ENCODE measurements at places on chromosomes 7 and 10.

DNA sequence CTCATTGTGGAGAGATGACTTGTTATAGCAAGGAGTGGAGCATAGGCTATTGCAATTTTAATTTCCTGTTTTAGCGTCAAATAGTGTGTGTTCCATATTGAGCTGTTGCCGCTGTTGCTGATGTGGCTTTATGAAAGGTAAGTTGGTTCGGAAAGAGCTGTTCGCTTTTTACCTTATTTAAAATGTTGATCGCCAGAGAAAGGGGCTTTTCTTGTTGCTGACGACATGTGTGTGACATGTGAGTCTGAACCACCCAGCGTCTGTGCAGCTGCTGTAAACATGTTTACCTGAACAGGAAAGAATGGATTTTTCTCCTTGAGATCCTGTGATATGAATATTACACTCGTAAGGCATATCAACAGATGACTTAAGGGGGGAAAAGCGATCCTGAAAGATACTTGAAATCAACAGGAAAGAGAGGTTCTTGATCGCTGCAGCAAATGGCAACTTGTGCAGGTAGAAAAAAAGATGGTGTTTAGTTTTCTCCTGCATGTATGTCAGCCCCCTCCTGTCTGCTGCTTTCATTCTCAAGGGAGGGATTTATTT, 2.5 kb downstream of the ZEB1 start:
- no peak for DNase-seq

DNA sequence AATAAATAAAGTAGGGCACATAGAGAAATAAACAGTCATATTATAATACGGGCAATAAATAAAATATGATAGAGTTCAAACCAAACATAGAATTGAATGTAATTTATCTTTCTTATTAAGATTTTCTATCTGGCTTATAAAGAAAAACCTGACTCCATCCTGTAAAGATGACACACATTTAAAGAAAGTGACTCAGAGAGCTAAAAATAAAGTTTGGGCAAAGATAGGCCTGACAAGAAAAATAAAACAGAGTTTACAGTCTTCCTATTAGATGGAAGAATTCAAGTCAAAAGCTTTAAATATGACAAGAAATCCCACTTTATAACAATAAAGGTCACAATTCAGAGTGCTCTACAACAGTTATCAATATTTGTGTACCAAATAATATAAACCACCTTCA, 580.6 kb downstream of the PHTF2 start:
- no peak for DNase-seq

- no peak for DNase-seq
Measured at GRCh38 chr7:117706210-117706609, 167.0 kb downstream of the CTTNBP2 start.

DNA sequence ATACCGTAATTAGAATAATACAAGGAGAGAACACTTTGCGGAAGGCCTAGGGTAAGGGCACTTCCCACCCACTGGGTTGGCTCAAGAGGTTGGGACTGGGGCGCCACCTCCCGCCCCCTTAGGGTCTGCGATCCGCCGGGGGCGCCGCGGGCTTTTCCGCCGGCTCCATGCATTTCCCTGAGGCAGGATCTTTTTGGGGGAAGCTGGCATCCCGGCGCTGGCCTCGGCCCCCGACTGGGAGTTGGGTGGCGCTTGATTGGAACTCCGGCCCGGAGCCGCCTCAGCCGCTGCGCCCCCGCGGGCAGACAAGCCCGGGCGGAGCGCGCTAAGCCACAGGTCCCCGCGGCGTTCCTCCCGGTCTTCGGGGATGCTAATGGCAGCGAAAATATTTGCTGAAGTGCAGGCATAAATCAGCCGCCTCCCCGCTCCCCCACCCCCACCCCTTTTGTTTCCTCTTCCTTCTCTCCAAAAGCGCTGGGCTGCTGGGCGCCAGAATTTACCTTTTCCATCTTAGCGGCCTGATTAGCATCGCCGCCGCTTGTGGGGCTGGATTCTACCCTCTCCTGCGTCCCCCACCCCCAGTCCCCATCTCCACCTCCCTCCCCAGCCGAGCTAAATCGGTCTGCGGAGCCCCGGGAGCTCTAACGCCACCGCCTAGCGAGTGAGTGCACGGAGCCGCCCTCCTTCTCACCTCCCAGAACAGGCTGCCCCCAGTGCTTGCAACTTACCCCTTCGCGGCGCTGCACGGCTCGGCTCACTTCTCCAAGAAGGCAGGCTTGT, 5.1 kb downstream of the UNC5B start:
- no peak for DNase-seq

GRCh38 chr7:43220250-43220649, 107.8 kb downstream of the HECW1 start:
- DNase-seq: no peak

GRCh38 chr10:72133517-72133916, 45.2 kb upstream of the SPOCK2 start:
- no peak for DNase-seq

- DNase-seq: no peak
Measured at GRCh38 chr10:14500172-14500765, 169.5 kb upstream of the FRMD4A start.

DNA sequence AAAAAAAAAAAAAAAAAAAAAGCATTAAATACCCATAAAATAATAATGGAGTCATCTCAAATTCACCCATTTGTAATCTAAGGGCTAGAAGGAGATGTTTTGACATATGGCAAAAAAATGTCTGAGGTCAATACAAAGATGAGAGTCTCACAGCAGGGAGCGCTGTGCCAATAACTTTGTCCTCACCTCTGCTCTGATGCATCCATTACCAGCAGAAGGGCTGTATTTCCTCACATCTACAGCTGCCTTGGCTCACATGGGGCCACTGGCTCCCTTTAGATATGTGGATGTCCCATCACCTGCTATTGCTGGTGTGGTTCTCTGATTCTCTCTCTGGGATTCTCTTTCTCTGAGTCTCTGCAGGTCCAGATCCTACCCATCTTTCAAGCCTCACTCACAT, 90.3 kb upstream of the FAM133B start:
- DNase-seq: no peak

- DNase-seq: no peak
Measured at GRCh38 chr7:158477866-158478265, 109.8 kb downstream of the PTPRN2 start.

DNA sequence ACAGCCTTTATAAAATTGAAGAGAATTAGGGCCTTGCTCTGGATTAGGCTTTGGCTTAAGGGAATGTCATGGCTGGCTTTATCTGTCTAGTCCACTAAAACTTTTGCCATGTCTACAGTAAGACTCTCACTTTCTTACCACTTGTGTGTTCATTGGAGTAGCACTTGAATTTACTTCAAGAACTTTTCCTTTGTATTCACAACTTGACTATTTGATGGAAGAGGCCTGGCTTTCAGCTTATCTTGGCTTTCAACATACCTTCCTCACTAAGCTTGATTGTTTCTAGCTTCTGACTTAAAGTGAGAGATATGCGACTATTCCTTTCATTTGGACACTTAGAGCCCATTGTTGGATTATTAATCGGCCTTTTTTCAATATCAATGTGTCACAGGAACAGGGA, 96.1 kb downstream of the TPST1 start:
- DNase-seq: no peak

GRCh38 chr7:27860800-27861199, 120.8 kb downstream of the TAX1BP1 start:
- DNase-seq: no peak

GRCh38 chr10:59887972-59888640, 18.2 kb downstream of the CCDC6 start:
- no peak for DNase-seq

DNA sequence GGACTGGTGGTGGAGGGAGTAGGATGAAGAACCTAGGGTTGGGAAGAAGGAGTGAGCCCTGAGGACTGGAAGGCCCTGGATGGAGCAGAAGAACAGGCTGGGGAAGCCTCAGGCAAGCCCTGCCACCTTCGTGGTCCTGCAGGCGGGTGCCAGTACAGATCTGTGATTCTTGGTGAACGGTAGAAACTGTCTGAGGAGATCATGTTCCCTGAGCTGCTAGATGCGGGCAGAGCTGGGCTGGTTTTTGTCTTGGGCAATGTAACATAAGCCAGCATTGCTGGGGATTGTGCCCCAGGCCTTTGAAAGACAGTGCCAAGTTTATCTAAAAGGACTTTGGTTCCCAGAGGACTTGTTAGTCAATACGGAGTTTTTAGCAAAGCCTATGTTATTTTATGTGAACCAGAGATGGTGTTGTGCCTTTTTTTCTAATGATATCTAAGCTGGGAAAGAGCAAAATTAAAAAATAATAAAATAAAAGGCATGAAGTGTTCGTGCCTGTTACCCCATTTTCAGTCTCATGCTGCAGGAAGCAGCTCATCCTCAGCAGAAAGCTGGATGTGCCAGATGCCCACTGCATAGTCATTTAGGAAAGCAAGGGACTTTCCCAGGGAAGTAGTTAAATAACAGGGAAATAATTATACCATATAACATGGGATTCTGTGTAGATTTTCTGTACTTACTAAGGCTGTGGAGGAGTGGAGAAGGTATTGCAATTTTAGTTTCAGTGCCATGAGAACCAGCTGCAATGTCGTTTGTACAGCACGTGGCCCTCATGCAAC, 24.4 kb upstream of the FIGNL1 start:
- no peak for DNase-seq

- DNase-seq: no peak
Measured at GRCh38 chr7:157757211-157757610, 420.4 kb downstream of the DNAJB6 start.

DNA sequence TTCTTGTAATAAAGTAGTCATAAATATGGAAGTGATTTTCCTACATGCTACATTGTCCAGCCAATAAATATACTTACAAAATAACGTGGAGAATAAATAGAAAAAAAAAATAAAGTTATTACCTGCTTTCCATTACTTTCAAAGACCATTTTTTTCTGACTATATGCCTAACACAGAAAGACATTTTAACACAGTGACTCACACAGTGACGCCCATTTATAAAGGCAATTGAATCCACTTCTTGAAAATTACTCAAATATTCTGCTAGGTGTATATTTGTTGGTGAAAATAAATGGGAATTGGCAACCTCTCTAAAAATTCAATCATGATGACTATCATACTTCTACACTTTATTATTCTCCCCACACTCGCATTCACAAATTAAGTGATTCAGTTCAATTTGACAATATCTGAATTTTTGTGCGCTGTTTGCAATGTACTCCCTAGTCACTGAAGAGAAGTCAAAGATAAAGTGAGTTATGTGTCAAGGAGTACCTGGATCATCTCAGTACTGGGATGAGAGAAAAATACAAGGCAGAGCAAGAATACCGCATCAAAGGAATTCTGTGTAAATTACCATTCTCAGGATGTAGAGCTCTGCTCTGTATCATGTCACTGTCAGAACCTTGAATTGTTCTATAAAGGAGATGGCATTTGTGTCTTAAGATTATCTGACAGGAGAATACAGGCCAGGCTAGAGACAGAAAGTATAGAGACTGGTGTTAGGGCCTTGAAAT, 642.7 kb downstream of the IPMK start:
- DNase-seq: no peak

DNA sequence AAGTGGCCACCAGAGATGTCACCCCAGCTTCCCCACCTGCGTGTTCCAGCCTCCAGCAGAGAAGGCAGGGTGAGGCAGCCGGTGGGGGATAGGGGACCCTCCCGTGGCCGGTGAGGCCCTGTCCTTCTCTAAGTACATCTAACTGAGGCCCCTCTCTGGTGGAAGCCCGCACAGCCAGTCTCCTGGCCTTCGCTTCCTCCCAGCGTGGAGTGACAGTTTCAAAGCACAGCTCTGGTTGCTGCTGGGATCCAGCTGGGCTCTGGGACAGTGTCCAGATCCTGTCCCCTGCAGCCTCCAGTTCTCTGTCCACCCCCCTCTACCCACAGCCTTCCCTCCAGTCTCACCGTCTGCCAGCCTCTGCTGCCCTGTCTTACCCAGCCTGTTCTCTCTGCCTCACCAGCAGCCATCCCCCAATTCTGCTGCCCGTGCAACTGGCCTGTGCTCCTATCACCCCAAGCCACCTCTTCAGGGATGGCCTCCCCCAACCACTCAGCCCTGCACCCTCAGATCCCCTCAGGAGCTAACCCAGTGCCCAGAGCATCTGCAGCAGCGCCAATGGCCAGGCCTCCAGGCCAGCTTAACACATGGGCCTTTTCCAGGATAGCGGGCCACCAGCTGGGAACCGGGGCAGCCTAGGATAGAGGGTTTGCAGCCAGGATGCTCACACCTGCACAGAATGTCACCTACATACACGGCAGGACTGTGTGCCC, 16.3 kb upstream of the SH2B2 start:
- DNase-seq: no peak

GRCh38 chr10:132467464-132468149, 70.0 kb upstream of the INPP5A start:
- DNase-seq: no peak

DNA sequence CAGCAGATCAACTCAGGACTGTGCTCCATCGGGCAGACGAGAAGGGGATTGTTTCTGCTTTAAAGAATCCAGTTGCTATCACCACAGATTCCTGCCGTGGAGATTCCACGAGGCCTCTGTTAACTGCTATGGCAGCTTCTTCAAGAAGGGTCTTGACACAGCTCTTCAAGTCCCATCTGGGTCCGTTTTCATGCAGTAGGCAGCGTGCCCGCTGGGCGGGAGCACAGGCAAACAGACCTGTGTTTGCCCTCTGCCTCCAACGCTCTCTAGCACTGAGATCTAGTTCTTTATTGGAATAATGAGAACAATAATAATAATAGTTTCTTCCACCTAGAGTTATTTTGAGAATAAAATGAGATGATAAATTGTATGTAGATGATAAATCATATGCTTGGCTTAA, 127.2 kb upstream of the SP8 start:
- DNase-seq: no peak

GRCh38 chr7:149196151-149196704, 882 bp downstream of the ZNF282 start:
- no peak for DNase-seq

- DNase-seq: no peak
Measured at GRCh38 chr10:113354711-113355110, 198.1 kb upstream of the HABP2 start.

GRCh38 chr7:81811956-81812865, 42.4 kb upstream of the HGF start:
- no peak for DNase-seq

- no peak for DNase-seq
Measured at GRCh38 chr10:116740971-116741370, 1.4 kb downstream of the HSPA12A start.

GRCh38 chr7:88540012-88540411, 219.5 kb upstream of the ZNF804B start:
- DNase-seq: no peak

DNA sequence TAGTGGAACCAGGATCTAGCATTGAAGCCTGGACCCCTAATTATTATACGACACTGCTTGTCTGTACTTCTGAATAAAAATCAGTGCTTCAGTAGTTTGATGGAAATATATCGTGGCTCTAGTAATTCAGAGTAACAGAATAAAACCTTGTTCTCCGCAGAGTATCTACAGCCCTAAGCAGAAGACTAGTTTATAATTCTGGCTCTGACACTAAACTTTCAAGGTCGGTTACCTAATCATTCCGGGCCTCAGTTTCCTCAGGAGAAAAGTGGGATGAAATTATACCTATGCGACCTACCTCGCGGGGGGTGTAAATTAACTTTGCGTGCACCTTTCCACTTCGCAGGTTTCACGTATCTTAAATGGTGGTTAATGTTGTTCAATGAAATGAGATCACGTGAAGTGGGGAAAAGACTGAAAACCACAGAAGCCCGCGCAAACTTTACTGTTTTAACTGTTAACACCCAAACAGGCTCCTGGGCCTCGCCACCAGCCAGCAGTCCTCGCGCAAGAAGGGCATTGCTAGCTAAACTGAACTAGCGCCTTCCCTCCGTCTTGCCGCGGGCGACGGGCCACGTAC, 615 bp downstream of the THAP5 start:
- DNase-seq: no peak

- DNase-seq: no peak
Measured at GRCh38 chr10:42940487-42941294, 136.2 kb upstream of the RET start.
